Retina (tissue), 1 donor: ENCODE measurements at places on chromosomes 1 and 21.
A peak's percentile ranks its signal among the peaks of the same experiment; 100 is the strongest.

GRCh38 chr1:99672038-99672437 is 26.1 kb downstream of the PALMD start:
- DNase-seq, result no peak

- no peak for DNase-seq
Measured at GRCh38 chr1:69129538-69129937, 438.2 kb upstream of the LRRC7 start.

GRCh38 chr21:44800971-44801467 is 601 bp downstream of the UBE2G2 start:
- no peak for DNase-seq

DNA sequence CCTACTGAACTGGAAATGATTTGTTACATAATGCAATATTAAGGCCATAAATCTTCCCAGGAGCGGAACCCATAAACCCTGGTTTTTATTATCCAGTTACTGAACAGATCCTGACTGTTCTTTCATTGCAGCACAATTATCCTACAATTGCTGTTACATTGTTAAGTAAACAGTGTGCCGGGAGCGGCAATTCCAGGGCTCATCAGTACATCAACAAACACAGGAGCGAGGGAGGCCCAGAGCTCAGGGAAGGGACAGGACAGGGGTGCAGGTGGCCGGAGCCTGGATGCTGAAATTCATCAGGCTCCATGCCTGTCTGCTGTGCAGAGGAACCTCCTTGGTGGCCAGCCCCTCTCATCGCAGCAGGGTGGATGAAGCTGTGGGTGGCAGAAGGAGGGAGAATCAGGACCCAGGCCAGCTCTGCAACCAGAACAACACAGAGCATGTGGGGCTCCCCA is 544.7 kb downstream of the NPHP4 start:
- DNase-seq, result peak; percentile 12
